ENCODE measurements at places on chromosomes 4 and X.
A peak's percentile ranks its signal among the peaks of the same experiment; 100 is the strongest.

- peak; percentile 6 for DNase-seq
Observed at GRCh38 chr4:77308843-77309242, 151.8 kb downstream of the CCNG2 start.

DNA sequence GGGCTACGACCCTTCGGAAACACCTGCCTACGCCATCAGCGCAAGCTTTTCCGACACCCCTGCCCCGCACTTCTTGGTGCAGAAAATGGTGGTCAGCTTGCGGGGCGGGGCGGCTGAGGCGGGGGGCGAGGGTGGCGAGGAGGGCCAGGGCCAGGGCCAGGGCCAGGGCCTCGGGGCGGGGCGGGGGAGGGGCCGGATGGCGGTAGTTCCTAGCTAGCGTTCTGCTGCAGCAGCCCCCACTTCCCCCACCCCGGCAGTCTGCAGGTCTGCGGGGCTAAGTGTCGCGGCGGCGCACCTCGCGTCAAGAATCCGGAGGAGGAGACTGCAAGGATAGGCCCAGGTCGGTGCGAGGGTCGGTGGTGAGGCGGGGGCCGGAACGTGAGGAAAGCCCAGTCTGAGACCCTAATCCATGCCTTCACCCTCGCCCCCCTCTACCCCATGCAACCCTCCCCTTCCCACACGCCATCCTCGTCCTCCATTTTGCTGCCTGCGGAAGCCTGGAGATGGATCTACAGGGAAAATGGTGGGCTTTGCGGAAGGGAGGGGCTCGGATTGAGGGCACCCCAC, 600 bp downstream of the BEX4 start:
- no peak for DNase-seq

GRCh38 chrX:120357186-120357585, 4.7 kb upstream of the ATP1B4 start:
- no peak for DNase-seq

DNA sequence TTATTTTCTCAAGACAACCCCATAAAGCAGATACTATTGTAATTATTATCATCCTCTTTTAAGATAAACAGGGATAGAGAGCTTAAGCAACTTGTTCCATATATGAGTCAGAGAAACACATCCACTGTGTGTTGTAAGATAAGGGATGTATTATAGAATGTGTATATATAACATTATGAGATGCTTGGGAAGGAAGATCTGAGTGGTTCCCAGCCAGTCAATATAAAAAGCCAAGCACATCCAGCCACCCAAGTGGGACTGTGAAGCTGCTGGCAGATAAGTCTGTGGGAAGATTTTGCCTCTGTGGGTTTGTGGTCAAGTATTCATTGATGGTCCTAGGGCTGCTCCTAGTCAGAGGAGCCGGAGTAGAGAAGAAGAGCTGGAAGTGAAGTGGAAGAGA, 16.5 kb upstream of the BMPR1B start:
- DNase-seq = no peak

All from GM04503 (cell line).